ENCODE measurements at places on chromosomes 6 and 20.

GRCh38 chr6:93433592-93433991 lies 14.2 kb upstream of the EPHA7 start:
- DNase-seq, result no peak

GRCh38 chr20:12595841-12596240 lies 412.9 kb upstream of the SPTLC3 start:
- no peak for DNase-seq

DNA sequence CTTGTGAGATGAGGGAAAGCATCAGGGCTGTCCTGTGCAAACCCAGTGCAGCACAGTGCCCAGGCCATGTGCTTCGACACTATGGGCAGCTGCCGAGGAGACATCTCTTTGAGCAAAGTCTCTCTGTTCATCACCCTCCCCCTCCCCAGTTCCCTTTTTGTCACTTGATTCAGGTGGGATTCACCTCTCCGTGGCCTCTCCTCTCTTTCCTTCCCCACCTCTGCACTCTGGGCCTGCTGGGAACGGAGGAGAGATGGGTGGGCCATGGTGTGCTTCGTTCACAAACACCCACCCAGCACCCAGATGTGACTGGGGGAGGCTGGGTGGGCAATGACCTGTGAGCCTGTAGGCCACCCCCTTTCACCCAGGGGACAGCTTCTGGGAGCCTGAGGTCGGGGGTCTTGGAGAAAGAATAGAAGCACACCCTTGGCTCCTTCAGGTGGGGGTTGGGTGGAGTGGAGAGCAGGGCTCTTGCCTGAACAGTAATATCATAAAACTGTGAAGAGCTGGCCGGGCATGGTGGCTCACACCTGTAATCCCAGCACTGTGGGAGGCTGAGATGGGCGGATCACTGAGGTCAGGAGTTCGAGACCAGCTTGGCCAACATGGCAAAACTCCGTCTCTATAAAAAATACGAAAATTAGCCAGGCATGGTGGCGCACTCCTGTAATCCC lies 33.5 kb upstream of the DLGAP4 start:
- no peak for DNase-seq

DNA sequence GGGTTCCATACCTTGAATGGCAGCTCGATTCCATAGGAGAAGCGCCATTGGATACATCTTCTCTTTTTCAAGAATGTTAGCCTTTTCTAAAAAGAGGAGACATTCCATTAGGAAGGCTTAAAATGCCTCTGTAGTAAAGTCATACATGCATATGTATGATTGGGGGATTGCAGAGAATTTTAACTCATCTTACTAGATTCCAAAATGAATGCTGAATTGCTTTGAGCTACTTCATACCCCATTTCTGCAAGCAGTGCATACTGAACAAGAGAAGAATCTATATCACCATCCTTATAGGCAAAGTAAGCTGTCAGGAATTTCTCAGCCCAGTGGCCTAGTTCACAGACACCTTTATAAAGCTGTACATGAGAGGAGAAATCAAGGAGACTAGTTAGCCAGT lies 80.3 kb downstream of the NDUFAF5 start:
- no peak for DNase-seq

GRCh38 chr6:5961836-5962235 lies 44.9 kb downstream of the NRN1 start:
- no peak for DNase-seq

All from right lobe of liver (tissue), 6 donors.